ENCODE measurements at places on chromosomes 3 and 15.

- no peak for DNase-seq
These were observed 19.4 kb downstream of the SH2D7 start for GRCh38 chr15:78111788-78112187.

- no peak for DNase-seq
These were observed 502.1 kb downstream of the ZBBX start for GRCh38 chr3:166877971-166878370.

DNA sequence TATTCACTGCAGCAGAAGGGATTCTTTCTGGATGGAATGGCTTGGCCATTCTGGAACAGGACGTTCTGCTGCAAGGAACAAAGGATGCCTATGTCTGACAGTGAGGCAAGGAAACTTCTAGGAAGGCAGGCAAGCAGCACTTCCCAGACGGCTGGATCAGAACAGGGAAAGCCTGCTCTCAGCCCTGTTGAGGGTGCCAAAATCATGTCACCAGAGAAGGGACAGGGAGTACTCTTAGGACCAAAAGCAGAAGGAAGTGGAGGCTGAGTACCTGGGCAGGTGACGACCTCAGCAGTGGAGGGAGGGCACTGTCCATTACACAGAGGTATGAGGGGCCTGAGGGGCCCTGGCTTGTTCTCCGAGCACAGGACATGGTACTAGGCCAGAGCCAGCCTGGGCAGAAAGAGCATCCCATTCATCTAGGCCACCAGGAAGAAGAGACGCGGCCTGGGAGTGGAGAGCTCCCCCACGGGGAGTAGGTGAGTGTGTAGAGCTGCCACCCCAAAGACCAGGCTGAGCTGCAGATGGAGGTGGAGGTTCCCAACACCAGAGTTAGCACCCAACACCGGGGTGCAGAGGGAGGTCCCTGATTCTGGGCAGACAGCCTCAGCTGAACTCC is 9.6 kb downstream of the KLF15 start:
- no peak for DNase-seq

DNA sequence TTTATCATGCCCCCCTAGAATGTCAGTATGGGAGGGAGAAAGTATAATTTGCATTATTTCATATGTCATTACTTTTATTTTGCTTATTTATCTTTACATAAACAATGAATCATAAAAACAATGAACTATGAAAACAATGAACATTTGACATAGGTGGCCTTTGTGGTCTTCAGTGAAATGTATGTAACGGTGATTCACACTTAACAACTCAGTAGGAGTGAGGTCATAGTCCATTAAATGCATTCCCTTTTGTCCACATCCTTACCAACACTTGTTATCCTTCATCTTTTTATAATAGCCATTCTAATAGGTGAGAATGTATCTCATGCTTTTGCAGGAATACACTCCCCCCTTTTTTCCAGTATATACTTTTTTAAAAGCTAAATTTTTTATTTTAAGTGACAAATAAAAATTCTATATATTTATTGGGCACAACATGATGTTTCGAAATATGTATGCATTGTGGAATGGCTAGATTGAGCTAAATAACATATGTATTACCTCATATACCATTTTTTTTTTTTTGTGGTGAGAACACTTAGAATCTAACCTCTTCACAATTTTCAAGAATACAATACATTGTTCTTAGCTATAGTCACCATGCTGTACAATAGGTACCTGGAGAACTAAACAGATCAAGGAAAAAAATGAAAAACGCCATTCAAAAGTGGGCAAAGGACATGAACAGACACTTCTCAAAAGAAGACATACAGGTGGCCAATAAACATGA is 189.5 kb downstream of the WDR72 start:
- DNase-seq = no peak

DNA sequence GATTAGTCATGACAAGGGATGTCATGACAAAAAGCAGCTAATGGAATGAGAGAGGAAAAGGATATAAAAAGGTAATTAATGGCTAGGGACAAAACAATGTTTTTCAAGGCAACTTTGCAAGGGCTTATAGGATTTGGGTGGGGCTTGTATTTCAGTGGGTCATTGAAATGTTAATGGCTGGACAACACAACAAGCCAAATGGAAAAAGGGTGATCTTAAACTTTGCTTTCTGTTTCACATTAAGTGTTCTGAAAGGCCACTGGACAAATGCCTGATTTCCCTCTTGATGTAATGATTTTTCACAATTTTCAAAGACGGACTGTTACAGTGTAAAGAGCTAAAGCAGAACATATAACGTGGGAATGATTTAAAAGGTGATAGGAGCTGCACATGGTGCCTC is 345.0 kb downstream of the TUSC7 start:
- DNase-seq = no peak

DNA sequence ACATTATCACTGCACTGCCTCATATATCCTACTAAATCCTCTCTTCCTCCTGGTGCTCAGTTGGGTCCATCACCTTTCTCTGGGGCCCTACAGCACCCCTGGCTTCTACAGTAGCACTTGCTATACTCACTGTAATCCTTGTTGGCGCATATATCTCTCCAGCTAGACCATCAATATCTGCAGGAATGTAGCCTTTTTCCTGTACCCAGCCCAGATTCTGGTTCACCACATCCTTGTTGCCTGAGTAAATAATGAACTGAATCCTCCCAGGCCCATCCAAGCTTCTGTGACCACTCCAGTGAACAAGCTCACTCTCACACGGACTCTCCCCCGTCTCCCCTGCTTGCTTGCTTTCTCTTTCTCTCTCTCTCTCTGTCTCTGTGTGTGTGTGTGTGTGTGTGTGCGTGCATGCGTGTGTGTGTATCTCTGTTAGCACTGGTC is 62.5 kb upstream of the LIPC start:
- DNase-seq = peak; percentile 49

GRCh38 chr3:39460677-39461076 is 6.8 kb upstream of the MOBP start:
- DNase-seq = no peak

DNA sequence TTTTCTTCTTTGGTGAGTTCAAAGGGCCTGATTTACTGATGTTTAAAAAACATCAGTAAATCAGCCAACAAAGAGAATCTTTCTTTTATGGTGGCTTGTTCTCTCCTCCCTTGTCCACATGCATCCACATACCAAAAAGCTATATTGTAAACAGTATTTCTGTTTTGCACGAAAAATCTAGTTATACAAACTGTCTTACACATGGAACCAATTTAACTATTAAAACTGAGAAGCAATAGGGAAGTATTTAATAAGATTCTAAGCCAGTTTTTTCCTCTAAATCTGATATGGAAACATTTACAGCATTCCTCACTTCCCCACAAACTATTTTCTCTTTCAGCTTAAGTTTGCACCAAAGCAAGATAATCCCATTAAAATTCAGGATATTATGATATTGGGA is 110.8 kb upstream of the ICE2 start:
- DNase-seq = no peak

DNA sequence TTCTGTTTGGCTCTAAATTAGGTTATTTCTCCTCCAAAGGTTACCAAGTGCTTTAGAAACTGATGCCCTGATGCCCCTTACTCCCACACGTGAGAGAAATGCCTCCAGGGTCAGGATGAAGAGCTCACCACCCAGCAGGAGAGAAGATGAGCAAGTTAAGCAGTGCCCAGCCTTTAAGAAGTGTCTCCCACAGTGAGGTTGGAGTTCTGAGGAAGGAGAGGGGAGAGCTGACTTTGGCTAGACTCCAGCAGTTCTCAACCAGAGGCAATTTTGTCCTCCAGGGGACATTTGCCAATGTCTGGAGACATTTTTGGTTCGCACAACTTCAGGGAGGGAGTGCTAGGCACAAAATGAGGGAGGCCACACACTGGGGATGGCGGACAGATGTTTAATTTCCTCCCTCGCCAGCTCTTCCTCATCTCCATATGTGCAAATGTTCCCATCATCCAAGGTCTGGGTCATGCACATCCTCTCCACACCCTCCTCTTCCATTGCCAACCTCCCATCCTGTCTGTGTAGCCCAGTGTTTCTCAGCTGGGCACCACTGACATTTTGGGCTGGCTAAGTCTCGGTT is 50.6 kb upstream of the SLC7A14 start:
- DNase-seq = no peak

- DNase-seq = no peak
These were observed 14.4 kb upstream of the GP9 start for GRCh38 chr3:129046037-129046731.

DNA sequence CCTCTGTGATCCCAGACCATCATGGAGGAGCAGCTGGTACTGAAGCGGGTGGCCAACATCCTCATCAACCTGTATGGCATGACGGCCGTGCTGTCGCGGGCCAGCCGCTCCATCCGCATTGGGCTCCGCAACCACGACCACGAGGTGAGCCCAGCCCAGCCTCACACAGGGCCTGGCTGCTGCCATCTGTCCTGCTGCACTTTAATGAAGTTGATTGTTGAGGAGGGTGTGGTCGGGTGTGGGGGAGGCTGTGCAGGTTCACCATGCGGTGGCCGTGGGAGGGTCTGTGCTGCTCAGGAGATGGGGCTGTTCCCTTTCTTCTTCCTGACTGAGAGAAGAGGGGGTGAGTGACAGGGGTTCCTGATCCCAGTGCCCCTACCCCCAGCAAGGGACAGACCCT is 30.6 kb downstream of the ACAD9 start:
- no peak for DNase-seq

DNA sequence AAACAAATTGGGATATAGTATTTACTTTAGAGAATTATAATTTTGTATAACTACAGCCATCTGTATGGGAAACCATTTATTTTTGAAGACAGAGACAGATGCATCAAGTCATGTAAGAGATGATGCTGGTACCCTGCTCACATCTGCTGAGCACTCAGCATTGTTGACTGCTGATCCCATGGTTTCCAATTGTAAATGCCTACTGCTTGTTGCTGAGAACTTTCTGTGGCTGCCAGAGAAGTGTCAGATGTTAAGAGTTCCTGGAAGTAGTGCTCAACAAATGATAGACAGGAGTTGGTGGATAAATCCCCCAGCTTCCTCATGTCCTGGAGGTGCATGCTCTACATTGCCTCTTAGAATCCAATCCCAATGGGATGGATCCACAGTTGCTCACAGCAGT is 167.1 kb downstream of the OXSM start:
- DNase-seq = no peak

- no peak for DNase-seq
These were observed 239.7 kb upstream of the BHLHE40 start for GRCh38 chr3:4739289-4740236.

GRCh38 chr15:83602021-83602420 is 51.9 kb upstream of the ADAMTSL3 start:
- no peak for DNase-seq

- DNase-seq = peak; percentile 53
These were observed 539 bp upstream of the MGLL start for GRCh38 chr3:127822682-127823425.

DNA sequence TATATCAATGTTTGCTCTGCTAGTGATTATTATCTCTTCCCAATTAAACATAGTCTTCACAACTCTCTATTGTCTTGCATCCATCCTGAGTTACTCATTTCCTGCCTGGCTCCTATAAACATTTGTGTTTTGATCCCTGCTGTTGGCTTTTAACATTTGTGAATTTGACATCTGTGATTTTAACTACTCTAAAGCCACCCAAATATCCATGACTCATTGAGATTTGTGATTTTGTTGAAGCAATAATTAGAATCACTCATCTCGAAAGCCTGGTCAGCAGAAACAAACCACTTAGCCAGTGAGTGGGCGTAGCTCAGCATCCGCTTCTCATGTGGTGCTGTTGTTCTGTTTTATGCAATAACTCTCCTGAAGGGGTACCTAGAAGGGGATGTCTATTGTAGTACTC is 174.3 kb upstream of the ZBTB20 start:
- peak; percentile 45 for DNase-seq

- no peak for DNase-seq
These were observed 9.9 kb upstream of the RFT1 start for GRCh38 chr3:53139906-53140846.

DNA sequence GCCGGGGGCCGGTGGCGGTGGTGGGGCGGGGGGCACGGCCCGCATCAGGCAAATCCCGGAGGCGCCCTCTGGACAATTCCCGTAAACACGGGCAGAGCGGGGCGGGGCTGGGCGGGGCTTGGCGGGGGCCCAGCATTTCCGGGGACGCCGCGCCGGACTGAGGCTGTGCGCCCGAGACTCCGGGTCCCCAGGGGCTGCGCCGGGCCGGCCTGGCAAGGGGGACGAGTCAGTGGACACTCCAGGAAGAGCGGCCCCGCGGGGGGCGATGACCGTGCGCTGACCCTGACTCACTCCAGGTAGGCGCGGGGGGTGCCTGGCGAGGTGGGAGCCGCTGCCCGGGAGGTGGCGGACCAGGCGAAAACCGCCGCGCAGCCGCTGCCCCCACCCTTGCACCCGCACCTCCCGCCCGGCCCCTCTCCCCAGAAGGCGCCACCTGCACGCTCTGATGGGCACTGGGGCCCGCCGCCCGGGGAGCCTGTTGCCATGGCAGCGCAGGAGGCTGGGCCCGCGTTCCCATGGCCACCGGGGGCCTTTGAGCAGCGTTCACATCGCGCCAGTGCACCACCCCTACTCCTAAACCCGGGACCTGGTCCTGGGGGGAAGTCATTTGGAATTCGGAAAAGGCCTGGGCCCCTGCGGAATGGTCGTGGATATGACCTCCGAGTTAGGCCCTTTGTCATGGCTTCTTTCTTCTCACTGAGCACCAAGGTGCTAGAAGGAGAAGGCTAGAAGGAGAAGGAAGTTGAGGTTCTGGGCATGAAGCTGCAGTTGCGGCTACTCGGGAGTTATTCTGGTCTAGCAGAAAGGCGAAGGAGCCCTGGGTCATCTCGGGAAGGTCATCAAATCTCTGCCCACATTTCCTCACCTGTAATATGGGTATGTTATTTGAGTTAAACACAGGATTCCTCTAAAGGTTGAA is 16.1 kb upstream of the SEMA4B start:
- DNase-seq = peak; percentile 75

GRCh38 chr15:55893852-55894251 is 99.6 kb downstream of the NEDD4 start:
- DNase-seq = no peak

DNA sequence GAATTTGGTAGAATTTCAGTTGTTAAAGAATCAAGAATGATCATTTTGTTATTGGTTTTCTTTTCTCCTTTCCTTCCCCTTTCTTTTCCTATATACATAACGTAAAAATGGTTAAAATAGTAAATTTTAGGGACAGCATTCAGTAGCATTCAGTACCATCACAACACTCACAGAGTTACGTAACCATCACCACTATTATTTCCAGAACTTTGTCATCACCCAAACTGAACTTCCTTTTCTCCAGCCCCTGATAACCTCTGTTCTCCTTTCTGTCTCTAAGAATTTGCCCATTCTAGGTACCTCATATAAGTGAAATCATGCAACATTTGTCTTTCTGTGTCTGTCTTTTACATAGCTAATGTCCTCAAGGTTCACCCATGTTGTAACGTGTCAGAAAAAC is 165.3 kb downstream of the AKAP13 start:
- no peak for DNase-seq

- DNase-seq = peak; percentile 49
These were observed 23.3 kb upstream of the FSTL1 start for GRCh38 chr3:120473896-120474675.

DNA sequence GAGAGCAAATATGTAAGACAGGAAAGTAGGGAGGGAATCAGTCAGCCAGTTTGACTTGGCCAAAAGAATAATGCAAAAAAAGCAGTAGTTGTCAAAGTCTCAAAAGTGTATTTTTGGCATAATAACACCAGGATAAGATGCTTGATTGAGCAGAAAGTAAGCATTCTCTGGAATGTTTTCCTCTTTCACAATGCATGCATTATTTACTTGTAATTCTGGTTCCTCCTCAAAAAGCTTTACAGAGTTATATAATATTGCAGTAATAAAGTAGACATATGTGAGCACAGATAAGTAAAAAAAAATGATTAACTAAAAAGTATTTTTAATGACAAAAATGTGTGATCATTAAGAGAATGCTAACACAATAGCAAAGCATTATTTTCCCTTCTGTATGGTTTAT is 285.9 kb upstream of the BCHE start:
- DNase-seq = no peak
